Kasumi-1 (cell line): ENCODE measurements at places on chromosomes 1 and 21.

DNA sequence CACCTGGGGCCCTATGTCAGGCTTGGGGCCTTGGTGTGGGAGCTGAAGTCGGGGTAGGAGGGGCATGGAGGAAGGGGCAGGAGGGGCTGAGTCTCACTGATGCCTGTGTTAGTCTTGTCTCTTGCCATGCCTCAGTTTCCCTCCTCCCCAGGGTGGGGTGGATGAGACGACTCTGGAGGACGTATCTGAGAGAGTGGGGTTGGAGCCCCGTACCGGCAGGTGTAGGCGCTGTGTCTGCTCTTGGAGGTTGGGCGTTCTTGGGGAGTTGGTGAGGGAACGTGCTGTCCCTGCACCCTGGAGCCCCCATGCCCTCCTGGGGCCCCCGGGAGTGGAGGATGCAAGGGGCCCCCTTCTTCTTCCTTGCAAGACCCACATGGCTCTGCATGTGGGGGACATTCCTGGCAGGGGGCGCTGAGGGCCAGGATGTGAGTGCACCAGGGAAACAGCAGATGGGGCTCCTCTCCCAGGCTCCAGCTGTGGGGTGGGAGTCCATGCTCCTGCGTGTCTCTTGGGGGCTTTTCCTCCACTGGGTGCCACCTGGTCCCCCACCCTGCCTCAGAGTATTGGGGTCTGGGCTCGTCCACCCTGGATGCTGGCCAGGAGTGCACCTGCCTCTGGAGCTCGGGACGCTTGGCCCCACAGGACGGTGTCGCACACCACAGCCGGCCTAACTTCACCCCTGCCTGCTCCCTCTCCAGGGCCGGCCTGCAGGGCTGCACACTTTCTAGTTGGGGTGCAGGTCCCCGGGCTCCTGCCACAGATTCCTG is 1.4 kb upstream of the TNFRSF14 start:
- DNase-seq = peak; percentile 34

- DNase-seq = no peak
These were observed 3.5 kb downstream of the SLC41A1 start for GRCh38 chr1:205809469-205809868.

- no peak for DNase-seq
These were observed 31.1 kb downstream of the YY1AP1 start for GRCh38 chr1:155657463-155657862.

- no peak for DNase-seq
These were observed 191.0 kb downstream of the TPR start for GRCh38 chr1:186183970-186184628.

DNA sequence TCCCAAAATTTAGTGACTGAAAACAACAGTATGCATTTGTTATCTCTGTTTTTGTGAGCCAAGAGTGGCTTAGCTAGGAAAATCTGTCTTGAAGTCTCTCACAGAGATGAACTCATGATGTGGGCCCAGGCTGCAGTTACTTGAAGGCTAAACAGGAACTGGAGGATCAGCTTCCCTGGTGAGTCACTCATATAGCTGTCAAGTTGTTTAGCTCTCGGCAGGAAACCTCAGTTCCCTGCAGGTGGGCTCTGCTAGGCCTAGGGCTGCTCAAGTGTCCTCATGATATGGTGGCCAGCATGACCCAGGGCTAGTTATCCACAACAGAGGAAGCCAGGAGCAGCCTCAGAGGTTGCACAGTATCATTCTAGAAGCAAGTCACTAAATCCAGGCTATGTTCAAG is 30.2 kb upstream of the DDX59 start:
- peak; percentile 59 for DNase-seq
